Mucosa of gallbladder (tissue), 1 donor: ENCODE measurements at places on chromosomes 13 and 19. TPM values are rescaled to one million over a fixed set of nuclear protein-coding genes. Genes with fewer than 3 reads are reported as not detected.

DNA sequence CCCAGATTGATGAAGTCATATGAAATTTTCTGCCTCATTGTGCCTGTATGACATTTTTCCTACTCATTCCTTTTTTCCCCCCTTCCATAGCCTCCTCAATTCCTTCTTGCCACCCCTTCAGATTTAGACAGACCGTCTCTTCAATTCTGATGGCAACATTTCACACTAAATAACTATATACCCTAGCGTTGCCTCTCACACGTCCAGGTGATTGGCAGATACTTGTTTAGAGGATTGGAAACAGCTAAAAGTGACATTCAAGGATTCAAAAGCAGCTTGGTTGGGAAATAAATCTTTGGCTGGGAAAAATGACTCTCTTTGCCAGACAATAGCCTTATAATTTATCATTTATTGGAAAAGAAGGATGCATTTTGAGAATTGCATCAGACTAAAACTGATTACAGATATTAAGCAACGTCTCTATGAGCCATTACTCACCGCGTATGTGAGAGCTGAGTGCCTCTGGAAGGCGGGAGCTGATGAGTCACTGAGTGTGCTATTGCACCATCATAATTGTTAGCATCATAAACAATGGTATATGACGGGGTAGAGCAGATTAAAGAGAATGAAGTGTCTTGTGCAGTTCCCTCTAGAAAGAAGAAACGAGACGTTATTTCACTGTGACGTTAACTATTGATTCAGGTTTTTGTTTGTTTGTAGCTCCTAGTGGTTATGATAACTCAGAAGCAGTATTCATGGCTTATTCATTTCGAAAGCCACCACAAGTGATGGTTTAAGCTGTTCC lies 61.1 kb upstream of the FAM216B start:
- peak; percentile 31 for DNase-seq

DNA sequence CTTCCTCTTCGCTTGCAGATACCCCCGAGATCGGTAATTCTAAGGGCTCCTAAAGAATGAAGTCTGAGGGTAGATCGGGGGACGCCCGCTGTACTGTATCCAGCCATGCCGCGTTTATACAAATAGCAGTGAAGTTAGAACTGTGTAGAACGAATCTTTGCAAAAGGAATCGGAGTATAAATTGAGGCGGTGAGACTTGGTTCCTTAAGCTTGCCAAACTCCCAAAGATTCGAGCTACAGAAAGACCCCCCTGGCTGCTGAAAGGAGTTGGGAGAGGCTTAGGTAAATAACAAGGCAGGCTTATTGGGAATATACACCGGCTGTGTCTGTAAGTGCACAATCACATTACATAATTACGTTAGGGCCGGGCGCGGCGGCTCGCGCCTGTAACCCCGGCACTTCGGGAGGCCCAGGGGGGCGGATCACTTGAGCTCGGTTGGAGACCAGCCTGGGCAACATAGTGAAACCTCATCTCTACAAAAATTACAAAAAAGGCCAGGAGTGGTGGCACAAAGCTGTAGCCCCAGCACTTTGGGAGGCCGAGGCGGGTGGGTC lies 12.2 kb downstream of the TMEM160 start:
- DNase-seq, result no peak

GRCh38 chr13:35354285-35354684 lies 122.2 kb downstream of the MAB21L1 start:
- DNase-seq, result no peak

DNA sequence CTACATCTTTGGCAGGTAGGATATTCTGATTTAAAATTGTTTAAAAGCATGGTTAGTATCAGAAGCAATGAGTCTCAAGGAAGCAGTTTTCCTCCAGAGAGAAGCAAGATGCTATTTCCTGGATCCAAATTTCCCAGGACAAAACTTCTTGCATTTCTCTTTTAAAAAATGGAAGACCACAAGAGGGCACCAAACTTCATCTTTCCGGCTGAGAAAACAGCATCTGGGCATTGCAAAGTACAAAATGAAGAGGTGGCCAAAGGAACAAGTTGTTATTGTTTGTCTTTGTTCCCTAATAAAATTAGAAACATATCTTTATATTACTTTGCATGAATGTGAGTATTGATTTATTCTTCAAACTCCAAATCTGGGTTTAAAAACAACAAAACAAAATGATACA lies 60.0 kb upstream of the LRCH1 start:
- DNase-seq, result peak; percentile 14

VMAC gene
- 12.7 TPM for total RNA-seq

GRCh38 chr13:100443998-100444328 lies 144.6 kb downstream of the GGACT start:
- no peak for DNase-seq

PEG3 gene
- 7.7 TPM for total RNA-seq

AKAP11 gene
- total RNA-seq, result 36.1 TPM

OR7D2 gene
- total RNA-seq, result not detected

- DNase-seq, result no peak
Observed at GRCh38 chr19:39995794-39996193, 1.1 kb upstream of the ZNF546 start.

- DNase-seq, result peak; percentile 65
Observed at GRCh38 chr13:112686364-112686763, 3.5 kb upstream of the ATP11A start.

DNA sequence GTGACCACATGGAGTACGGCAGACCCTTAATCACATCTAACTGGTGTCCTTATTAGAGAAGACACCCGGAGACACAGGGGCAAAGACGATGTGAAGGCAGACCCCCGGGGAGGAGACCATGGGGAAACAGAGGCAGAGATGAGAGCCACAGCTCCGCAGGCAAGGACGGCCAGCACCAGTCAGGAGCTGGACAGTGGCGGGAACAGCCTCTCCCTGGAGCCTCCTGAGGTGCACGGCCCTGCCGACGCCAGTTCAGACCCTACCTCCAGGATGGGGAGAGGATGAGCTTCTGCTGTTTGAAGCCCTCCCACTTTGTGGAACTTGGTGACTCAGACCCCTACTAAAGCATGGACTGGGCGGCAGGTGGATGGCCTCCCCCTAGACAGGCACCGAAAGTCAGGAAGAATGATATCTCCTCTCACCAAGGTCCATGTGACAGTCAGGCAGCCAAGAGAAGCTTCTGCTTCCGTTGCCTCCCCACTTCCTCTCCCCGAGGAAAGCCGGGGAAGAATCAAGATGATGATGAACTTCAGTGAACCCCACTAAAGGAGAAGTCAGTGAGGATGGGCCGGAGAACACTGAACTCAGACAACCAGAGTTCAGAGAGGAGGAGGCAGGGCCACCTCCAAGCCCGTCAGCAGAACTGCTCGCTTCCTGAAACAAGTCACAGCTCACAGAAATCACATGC lies 25.4 kb downstream of the RAB20 start:
- peak; percentile 59 for DNase-seq

DNA sequence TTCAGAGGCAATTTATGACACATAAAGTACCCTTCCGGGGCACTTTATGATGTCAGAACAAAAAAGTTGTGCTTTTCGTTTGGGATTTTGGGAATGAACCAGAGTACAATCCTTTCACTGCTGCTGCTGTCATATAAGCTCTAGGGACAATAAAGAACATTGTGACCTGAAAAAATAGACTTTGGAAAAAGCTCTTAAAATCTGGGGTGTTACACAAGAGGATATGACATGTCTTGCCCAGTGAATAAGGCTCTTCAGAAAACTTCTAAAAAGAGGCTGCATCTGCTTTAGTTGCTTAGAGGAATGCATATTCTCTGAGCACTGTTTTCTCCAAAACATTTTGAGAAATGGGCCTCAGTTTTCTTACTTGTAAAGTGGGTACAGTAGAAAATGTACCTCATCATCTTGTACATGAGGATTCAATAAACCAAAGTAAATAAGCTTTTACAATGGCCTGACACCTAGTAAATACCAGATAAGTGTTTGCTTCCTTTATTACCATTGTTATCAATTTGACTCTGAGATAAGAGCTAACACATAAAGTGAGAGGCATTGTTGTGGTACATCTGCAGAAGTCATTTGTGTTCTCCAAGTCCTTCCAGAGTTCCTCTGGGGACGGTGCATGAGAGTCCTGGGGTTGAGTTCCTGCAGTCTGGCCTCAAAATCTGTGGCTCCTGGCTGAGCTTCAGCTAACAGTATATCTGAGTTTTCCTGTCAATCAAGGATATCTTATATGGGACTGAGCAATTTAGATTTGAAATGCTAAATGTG lies 67.4 kb upstream of the EDNRB start:
- DNase-seq, result no peak

DNA sequence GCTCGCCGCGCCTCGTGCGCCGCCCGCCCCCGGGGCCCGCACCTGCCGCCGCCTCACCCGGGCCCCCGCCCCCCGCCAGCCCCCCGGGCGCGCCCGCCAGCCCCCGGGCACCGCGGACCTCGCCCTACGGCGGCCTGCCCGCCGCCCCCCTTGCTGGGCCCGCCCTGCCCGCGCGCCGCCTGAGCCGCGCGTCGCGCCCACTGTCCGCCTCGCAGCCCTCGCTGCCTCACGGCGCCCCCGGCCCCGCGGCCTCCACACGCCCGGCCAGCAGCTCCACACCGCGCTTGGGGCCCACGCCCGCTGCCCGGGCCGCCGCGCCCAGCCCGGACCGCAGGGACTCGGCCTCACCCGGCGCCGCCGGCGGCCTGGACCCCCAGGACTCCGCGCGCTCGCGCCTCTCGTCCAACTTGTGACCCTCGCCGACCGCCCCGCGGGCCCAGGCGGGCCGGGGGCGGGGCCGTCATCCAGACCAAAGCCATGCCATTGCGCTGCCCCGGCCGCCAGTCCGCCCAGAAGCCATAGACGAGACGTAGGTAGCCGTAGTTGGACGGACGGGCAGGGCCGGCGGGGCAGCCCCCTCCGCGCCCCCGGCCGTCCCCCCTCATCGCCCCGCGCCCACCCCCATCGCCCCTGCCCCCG lies 17.2 kb downstream of the POLRMT start:
- DNase-seq, result no peak

GRCh38 chr19:45591004-45591637 lies 6.5 kb upstream of the OPA3 start:
- DNase-seq, result peak; percentile 49

DNA sequence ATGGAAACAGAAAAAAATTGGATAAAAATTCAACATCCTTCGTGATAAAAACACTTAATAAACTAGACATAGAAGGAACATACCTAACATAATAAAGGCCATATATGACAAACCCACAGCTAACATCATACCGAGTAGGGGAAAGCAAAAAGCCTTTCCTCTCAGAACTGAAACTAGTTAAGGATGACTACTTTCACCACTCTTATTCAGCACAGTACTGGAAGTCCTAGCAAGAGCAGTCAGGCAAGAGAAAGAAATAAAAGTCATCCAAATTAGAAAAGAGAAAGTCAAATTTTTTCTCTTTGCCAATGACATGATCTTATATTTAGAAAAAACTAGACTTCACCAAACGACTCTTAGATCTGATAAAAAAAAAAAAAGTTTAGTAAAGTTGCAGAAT lies 25.8 kb upstream of the SLC7A9 start:
- no peak for DNase-seq

DNA sequence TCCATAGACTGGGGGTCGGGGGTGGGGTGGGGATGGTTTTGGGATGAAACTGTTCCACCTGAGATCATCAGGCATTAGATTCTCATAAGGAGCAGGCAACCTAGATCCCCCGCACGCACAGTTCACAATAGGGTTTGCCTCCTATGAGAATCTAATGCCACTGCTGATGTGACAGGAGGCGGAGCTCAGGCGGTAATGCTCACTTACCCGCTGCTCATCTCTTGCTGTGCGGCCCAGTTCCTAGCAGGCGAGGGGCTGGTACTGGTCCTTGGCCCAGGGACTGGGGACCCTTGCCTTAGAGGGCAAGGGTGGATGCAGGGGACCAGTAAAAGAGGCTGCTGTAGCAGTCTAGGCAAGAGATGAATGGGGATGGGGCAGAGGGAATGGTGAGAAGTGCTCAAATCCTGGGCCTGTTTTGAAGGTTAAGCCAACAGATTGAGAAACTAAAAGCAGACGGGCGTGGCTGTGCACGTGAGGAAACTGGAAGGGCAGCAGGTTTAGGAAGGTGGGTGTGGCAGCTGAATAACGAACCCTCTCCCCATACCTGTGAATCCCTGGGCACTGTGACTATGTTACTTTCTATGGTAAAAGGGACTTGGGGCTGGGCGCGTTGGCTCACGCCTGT lies 1.5 kb upstream of the ERICH4 start:
- DNase-seq, result no peak

ALKBH7 gene
- total RNA-seq, result 91.5 TPM

GRCh38 chr13:57825066-57825465 lies 193.5 kb downstream of the PCDH17 start:
- DNase-seq, result no peak

ERICH4 gene
- total RNA-seq, result not detected

IRGC gene
- total RNA-seq, result not detected

MBD3L2 gene
- total RNA-seq, result not detected

DNA sequence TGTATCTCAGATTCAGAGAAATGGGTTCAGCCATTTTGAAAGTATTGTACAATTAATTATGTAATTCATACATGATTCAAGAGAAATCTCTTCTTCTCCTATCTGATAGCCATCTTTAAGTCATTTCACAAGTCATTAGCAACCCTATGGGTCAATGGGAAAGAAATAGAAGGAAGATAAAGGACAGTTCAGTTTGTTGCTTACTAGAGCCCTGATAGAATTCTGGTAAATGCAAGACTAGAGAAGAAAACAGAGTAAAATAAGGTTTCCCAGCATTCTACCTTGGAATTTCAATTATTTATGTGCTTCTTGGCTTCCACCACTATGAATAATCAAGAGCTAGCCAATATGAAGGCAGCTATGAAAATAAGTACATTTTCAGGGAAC lies 117.7 kb downstream of the LHFPL6 start:
- DNase-seq, result no peak

DNA sequence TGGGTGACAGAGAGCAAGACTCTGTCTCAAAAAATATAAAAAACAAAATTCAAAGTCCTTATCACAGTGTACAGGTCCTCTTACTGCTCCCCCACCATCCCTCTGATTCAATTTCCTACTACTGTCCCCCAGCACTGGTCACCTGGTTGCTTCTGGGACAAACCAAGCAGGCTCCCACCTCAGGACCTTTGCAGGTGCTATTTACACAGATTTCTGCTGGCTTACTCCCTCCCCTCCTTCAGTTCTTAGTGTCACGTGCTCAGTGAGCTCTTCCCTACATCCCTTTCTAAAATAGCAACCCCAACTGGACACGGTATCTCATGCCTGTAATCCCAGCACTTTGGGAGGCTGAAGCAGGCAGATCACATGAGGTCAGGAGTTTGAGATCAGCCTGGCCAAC lies 6.0 kb downstream of the IRF2BP1 start:
- no peak for DNase-seq

LILRA5 gene
- 1.1 TPM for total RNA-seq

AMER2 gene
- not detected for total RNA-seq

GRCh38 chr13:76667551-76667950 lies 218.7 kb downstream of the KCTD12 start:
- no peak for DNase-seq
